AG09309 (cell line): ENCODE measurements at places on chromosomes 12 and 14.

- no peak for DNase-seq
Observed at GRCh38 chr12:112032292-112032691, 19.1 kb downstream of the ERP29 start.

- peak; percentile 88 for DNase-seq
Observed at GRCh38 chr12:69648476-69648875, 37.8 kb upstream of the LRRC10 start.

DNA sequence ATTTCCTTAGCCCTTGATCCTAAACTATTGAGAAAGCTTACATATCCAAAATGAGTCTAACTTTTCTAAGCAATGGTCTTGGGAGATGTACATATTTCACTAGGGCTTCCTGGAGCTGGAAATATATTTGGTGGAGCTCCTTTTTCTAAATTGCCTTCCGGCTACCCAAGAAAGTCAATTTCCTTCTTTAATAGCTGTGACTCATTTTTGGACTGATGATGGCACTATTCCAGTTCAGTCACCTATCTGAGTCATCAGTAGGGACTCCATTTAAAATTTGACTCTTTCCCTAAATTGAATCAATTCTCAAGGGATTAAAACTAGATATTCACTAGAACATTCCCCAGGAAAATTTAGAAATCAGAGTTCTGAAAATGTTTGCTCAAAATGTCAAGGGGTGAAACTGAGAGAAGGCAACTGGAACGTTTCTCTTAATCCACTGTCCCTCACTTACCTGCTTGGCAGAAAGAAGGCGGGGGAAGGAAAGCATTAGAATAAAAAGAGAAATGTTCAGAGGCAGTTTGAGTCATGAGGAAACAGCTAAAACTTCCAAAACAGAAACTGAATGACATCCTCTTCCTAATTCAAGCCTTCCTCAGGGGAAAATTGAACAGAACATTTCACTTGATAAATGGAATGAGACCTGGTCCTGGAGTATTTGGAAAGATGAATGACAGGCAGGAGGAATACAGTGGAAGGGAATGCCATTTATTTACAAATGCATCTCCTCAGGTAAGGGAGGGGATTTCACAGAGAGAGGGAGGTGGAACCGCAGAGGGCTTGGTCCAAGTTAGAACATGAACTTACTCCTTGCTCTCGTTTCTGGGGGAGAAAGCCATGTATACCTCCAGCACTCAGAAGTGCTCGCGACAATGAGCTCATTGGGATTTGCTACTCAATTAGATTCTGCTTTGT is 91.2 kb downstream of the RGS6 start:
- DNase-seq = no peak

- DNase-seq = no peak
Observed at GRCh38 chr14:93717668-93718320, 70.5 kb downstream of the PRIMA1 start.

DNA sequence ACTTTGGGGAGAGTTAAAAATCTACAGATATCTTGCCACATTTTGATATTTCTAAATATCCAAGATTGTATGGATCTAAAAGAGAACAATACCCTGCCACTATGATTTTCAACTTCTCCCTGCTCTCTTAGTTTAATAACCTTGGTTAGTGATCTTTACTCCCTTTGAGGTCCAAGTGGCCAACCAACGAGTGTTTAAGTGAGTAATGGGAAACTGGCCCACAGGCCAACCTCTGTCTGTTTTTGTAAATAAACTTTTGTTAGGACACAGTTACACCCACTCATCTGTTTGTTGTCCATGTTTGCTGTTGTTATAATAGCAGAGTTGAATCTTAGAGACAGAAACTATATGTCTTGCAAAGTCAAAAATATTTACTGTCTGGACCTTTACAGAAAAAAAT is 30.9 kb upstream of the NKX2-1 start:
- DNase-seq = no peak

- DNase-seq = no peak
Observed at GRCh38 chr14:57822081-57822480, 43.8 kb downstream of the SLC35F4 start.

DNA sequence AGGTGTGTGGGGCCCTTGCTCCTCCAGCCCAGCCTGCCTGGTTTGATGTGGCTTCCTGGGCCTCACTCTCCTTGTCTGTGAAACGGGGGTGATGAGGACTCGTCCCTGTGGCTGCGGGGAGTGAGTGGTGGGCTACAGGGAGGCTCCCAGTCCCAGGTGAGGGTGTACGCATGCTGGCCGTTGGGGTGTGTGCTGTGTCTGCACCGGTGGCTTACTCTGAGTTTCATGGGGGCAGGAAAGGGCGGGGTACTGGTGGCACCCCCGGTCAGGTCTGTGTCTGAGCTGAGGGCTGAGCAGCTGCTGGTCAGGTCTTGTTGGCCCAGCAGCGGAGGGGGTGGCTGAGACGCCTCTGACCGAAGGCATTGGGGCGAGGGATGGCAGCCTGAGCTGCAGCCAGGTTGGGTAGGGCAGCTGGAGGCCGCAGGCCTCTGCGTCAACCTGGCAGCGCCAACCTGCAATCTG is 11.2 kb downstream of the ULK1 start:
- DNase-seq = no peak

GRCh38 chr14:99531251-99532096 is 50.3 kb downstream of the CCNK start:
- no peak for DNase-seq

GRCh38 chr12:84305144-84305543 is 607.5 kb downstream of the SLC6A15 start:
- DNase-seq = no peak

DNA sequence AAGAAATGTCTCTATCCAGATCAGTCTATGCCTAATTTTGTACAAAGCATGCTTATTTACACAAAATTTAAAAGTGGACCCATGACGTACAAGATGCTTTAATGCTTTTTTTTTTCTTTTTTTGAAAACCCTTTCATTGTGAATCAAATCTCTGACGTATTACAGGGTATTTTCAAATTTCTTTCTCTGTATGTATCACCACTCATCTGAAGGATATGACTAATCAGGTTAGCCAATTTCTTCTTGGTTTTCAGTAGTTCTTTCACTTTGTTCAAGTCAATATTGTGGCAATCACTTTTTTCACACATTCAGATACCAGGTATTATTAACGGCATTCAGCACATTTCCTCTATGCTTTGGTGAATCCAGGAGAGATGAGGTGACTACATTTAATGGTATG is 685.3 kb downstream of the TRHDE start:
- DNase-seq = no peak

DNA sequence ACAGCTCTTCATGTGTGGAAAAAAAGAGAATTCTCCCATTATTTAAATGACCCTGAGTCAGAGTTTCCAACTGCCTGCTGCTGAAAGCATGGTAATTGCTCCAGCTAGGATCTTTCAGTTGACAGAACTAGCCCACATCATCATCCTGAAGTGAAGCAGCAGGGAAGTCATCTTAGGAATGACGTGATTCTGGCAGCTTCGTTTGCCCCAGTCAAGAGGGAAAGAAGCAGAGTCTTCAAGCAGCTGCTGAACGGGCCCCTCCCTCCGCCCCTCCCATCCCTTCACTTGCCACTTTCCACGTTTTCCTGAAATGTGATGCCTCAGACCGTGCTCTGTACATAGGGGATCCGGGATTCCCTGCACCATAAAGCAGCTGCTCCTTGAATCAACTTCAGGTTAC is 455.0 kb upstream of the TMEM132C start:
- DNase-seq = peak; percentile 62

GRCh38 chr14:74852922-74853530 is 22.9 kb downstream of the PROX2 start:
- no peak for DNase-seq

- DNase-seq = no peak
Observed at GRCh38 chr12:128933039-128933438, 79.8 kb downstream of the GLT1D1 start.

DNA sequence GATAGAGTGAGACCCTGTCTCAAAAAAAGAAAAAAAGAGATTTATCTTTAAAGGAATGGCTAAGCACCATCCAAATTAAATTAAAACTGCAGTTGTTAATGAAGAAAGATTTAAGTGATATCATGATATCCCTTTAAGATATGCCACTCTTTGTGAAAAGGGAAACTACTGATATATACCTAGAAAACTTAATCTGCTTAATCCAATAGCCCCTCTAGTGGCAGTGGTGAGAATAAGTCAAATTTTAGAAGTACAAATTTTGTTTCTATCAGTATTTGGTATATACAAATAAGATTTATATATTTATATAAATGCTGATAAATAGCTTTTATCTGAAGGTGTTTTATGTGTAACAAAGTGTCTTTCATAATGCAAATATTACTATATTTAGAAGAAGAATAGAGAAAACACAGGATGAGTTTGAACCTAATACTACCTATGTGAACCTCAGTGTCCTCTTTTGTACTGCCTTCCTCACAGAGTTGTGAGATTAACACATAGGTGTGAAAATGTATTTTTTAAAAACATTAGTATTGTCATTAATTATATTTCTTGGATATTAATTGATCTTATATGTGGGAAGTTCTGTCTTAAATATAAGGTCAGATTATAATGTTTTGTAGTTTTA is 51.4 kb upstream of the GARIN2 start:
- no peak for DNase-seq

GRCh38 chr12:81705586-81705985 is 53.6 kb downstream of the PPFIA2 start:
- DNase-seq = no peak

DNA sequence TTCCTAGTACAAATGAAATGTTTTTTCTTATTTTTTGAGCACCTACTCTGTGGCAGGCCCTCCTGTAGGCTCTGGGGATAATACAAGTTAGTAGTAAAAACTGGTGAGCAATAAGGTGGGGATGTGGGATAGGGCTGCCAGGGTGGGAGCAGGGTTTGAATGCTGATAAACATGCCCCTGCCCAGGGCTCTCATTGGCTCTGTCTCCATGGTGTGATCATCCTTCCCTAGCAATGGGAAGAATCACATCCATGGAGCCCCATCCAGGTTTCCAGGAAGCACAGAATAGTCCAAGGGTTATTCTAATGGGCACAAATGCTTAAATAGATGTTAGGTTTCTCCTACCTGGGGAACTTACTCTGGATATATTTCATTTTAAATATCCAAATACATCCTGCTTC is 45.5 kb downstream of the GIT2 start:
- no peak for DNase-seq

DNA sequence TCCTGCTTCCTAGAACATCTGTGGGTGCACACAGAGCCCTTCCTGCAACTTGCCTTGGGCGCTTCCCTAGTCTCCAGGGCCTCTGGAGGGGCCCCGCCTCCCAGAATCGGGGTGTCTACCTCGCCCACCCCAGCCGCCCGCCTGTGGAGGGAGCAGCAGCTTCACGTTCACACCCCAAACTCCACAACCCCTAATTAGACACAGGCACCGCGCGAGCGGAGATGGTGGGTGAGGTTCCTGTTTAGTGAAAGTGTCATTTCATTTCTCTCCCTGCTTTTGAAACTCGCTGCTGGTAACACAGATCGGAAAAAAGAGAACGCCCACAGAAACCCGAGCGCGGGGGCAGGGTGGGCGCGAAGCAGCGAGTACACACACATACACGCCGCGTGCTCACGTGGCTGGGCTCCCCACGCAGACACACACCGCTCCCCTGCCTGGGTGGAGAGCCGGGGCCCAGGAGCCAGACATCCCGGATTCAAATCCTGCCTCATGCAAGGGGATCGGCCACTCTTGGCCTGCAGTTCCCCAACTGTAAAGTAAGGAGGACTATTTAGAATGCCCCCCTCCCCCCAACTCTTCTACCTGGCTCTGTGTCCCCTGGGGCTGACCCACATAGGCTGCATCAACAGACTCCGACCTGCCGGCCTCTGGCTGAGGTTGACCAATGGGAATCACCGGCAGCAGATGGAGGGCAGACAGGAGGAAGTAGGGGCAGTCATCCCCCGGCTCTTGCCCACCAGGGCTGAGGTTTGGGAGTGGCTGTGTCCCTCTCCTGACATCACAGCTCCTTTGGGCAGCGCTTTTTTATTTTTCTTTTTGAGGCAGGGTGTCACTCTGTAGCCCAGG is 79.2 kb upstream of the NCOR2 start:
- no peak for DNase-seq

GRCh38 chr14:77582511-77582910 is 33.9 kb downstream of the SPTLC2 start:
- no peak for DNase-seq

DNA sequence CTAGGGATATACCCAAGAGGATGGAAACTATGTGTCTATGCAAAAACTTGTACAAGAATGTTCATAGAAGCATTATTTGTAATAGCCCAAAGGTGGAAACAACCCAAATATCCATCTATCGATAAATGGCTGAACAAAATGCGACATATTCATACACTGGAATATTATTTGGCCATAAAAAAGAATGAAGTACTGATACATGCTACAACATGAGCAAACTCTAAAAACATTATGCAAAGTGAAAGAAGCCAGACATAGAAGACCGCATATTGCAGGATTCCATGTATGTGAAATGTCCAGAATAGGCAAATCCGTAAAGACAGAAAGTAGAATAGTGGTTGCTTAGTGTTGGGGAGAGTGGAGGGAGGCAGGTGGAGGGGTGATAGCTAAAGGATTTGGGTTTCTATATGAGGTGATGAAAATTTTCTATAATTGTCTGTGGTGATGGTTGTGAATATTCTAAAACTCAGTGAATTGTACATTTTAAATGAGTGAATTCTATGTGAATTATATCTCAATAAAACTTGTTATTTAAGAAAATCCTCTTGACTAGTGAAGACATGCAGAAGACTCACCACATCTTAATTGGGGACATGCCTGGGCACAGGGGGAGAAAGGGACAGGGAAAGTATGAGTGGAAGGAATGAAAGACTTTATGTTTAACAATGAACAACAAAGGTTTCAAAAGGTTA is 29.8 kb upstream of the SELPLG start:
- no peak for DNase-seq

GRCh38 chr12:62848418-62848817 is 86.5 kb downstream of the PPM1H start:
- peak; percentile 18 for DNase-seq

DNA sequence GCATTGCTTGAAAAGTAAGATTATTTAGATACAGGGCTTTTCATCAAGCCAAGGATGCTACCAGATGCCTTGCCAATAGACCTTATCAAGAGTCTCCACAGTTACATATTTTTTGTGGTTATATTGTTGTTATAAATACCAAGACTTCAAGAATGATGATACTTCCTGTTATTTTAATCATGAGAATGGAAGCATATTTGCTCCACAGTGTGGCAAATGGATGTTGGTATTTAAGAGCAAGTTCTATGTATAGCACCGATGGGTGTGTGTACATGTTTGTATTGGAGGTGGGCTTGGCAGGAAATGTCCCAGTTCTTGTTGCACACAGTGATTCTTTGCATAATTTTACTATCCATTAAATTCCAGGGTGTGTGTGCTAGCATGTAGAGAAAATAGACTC is 4.4 kb upstream of the NID2 start:
- DNase-seq = no peak
